Common myeloid progenitor, CD34-positive (primary cell): ENCODE measurements at places on chromosomes 2 and 18.

GRCh38 chr2:177317857-177318256 lies 53.3 kb upstream of the NFE2L2 start:
- no peak for DNase-seq

DNA sequence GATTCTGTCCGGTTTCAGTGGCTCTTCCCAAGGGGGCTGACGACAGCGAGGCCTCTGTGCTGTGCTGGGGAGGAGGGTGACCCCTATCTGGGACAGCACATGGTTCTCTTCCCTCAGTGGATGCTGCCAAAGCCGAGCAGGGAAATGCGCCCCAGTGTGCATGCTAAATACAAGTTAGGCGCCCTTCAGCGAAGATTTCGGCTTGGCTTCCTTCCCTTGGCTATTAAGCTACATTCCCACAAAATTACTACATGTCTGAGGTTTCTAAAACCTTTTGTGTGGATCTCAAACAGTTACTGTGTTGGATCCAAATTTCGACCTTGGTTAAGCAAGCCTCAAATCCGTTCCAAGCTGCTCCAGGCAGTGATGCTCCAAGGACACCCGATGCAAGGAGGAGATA lies 440.3 kb downstream of the NRXN1 start:
- DNase-seq = no peak

- no peak for DNase-seq
Measured at GRCh38 chr18:46310258-46310657, 206.1 kb downstream of the HAUS1 start.

DNA sequence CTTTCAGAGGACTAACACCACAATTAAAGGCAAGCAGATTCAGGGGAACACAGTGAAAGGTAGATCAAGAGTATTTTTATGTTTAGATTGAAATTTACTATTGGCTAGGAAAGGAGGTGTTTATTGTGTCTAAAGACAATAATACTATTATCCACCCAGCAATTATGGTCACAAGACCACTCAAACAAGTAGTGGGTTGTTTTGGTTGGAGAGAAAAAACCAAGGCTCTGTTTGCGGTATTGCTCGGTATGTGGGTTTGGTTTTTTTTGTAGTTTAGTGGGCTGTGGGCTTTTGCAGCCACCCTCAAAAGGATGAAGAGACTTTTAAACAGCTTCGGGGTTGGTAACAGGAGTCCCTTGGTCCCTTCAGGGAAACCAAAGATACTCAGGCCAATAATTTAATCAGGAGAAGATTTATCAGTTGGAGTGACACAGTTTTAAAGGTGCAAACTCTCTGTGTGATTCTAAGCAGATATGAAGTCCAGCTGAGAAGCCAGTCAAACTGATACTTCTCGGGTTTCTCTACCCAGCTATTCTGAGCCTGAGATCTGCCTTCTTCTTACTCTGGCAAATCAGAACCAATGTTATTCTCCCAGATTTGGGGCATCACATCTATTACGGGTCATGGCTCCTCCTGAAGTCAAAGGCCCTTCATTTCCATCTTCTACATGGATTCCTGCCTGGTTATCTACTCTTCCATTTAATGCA lies 55.3 kb downstream of the DCC start:
- DNase-seq = no peak

DNA sequence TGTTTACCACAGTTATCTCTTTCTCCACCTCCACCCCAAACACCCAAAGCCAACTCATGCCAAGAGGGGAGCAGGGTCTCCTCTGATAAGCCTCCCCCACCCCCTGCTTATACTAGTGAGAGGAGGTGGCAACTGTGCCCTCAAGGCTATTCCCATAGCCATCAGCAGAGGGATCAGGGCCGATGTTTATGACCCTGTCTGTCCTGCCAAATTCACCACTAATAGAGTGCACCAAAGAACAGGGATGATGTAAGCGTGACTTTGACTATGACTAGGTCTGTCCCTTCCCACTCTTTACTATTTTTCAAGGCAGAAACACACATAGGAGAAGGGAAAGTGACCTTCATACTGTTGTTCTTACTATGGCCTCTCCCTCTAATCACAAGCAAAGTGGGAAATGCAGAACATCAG lies 74.6 kb downstream of the CLHC1 start:
- no peak for DNase-seq

- no peak for DNase-seq
Measured at GRCh38 chr2:85722519-85722918, 28.4 kb downstream of the GNLY start.

DNA sequence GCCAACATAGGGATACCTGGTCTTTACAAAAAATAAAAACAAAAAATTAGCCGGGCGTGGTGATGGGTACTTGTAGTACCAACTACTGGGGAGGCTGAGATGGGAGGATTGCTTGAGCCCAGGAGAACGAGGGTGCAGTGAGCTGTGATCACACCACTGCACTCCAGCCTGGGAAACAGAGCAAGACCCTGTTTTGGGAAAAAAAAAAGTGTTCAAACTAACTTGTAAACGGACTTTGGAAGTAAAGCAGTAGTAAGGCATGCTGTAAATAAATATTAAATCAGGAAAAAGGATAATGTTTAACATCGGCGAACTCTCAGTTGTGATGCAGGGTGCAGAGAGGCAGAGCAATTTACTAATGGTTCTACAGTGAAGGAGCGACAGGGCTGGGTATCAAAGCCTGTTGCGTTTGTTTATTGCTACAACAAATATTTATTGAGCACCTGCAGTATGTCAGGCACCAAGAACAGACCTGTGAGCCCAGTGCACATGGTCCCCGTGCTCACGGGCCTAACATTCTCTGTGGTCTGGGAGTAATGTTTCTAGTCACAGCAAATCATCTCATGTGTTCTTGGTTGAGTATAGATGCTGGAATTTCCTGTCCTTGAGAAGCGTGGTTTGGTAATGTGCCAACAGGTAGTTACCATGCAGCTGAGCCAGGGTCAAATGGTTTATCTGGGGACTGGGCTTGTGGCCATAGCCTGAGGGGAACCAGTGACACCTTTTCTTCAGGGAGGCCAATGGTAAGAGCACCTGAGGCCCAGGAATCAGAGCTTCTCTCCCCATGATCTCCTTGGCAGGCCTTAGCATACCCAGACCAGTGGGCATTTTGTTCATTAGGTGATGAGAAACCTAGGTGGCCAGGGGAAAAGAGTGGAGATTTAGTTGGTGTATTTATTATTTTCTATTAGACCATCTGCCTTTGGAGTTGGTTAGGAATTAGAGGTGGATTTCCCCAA lies 27.9 kb upstream of the GREB1 start:
- DNase-seq = no peak

- no peak for DNase-seq
Measured at GRCh38 chr2:212311807-212312404, 226.7 kb downstream of the ERBB4 start.

DNA sequence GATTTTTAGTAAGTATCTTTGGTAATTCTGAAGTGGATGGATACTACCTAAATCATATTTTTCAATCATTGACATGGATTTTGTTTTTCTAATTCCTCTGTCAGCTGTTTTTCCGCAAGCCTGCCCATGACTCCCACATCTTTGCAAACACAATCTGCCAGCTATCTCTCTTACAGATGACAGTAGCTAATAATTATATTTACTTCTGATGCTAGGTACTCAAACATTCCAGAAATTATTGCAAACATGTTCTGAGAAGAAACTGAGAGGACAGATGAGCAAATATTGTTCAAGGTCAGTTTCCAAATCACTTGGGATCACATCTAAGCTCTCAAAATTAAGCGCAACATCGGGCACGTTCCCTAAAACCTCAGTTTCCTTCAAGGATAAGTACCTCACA lies 270.0 kb upstream of the CDH19 start:
- DNase-seq = no peak

GRCh38 chr18:49486134-49486533 lies 900 bp downstream of the C18orf32 start:
- DNase-seq = no peak

GRCh38 chr18:44687421-44687820 lies 6.7 kb downstream of the SETBP1 start:
- DNase-seq = no peak

GRCh38 chr2:144456680-144457079 lies 63.2 kb downstream of the ZEB2 start:
- DNase-seq = peak; percentile 85

DNA sequence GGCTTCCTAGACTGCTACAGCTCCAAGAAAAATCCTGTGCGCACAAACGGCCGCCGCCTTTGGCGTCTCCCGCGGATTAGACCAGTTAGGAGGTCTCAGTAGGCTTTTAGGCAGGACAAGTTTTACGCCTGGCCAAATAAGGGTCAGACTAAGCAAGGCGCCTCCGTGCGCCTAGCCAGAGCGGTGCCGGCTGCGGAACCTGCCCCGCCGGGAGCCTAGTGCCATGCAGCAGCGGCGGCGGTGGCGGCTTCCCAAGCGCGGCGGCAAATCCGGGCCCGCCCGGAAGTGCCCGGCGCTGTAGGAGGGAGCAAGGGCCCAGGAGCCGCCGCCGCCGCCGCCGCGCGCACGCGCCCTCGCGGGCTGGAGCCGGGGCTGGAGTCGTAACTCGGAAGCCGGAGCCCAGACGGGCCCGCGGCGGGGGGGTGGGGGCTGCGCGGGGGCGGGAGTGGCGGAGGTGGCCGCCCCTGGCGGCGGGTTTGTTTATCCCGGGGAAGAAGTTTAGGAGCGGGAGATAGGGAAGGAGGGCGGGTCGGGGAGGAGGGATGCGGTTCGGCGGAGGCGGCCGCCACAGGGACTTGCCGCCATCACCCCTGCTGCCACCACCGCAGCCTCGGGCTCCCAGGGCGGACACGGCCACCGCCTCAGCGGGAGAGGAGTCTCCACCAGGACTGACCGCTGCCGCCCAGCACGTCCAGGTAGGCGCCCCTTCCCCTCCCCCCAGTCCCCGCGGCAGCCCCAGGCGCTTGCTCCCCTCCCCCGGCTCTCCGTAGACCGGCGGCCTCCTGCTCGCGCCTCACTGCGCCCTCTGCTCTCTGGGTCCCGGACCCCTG lies at the start of gene SPOPL:
Gene SPOPL, plus strand, starts transcription at position 346 of the 830 bp plus-strand sequence. CDS start 48,447 bp downstream, outside the sequence.
- DNase-seq = peak; percentile 89

GRCh38 chr2:163132850-163133249 lies 294.3 kb upstream of the KCNH7 start:
- no peak for DNase-seq

GRCh38 chr2:239611222-239611795 lies 210.5 kb upstream of the HDAC4 start:
- no peak for DNase-seq

DNA sequence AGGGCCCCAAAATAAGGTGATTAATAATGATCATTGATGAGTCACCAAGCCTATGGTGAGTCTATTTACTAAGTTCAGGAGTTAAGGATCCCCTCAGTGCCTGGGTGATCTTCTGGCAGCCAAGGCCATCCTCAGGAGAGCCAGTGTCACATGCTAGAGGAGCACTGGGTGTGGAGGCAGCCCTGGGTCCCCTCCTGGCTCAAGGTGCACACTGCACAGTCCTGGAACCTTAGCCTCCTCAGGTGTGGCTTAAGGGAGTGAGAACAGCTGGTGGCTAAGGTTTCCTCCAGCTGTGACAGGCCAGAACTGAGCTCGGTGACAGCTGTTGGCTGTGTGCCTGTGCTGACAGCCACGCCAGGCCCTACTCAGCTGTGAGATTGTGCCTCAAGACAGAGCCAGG lies 52.1 kb upstream of the ACAA2 start:
- no peak for DNase-seq
